NCI-H526 treated with DMSO at 0.1 percent for 48 hours (cell line): ENCODE measurements at places on chromosomes 7 and 10.

DNA sequence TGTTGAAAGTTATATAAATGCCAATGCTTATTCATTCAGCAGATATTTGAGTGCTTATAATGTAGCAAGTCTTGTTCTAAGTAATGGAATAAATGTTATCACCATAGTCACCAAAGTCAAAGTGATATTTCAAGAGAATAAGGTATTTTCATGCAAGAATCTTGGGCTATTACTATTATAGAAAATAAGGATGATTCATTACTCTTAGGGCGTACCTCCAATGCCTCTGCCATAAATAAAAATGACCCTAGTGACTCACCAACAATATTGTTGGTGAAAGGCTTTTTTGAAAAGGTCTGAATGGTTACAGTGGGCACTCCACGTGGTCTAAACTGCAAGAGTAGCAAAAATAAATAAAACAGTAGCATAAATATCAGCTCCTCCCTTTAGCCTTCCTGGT is 68.4 kb downstream of the RALA start:
- DNase-seq, result no peak

GRCh38 chr7:3461923-3462322 is 160.9 kb downstream of the SDK1 start:
- DNase-seq, result no peak

GRCh38 chr10:47339759-47340607 is 8.2 kb upstream of the RBP3 start:
- DNase-seq, result peak; percentile 64

DNA sequence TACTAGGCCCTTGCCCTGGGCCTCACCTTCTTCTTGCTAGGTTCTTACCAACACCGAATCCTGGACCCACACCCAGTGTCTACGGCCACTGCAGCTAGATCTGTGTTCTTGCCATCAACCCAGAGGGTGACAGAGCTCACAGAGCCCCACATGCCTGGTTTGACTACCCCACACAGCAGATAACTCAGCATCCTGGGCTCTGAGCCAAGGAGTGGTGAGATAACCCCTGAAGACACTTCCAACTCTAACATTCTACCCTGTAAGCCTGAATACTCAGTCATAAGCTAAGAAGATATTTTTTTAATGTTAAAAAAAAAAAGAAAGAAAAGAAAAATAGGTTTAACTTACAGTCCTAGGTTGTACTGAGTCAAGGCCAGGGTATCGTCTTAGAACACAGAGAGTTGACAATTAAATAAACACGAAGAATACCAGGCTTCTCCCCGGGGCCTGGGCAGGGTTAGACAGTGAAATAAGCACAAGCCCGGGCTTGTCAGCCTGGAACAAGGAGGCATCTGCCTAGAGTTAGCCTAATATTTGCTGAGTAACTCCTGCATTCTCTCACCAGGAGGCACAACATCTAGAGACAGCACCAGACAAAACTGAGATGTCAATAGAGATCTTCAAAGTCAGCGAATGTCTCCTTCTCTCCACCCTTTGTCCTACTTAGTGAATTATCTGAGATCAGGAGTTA is 556.5 kb upstream of the LRRN3 start:
- peak; percentile 91 for DNase-seq

- no peak for DNase-seq
These were observed 186.0 kb upstream of the CACNA2D1 start for GRCh38 chr7:82629583-82629982.

DNA sequence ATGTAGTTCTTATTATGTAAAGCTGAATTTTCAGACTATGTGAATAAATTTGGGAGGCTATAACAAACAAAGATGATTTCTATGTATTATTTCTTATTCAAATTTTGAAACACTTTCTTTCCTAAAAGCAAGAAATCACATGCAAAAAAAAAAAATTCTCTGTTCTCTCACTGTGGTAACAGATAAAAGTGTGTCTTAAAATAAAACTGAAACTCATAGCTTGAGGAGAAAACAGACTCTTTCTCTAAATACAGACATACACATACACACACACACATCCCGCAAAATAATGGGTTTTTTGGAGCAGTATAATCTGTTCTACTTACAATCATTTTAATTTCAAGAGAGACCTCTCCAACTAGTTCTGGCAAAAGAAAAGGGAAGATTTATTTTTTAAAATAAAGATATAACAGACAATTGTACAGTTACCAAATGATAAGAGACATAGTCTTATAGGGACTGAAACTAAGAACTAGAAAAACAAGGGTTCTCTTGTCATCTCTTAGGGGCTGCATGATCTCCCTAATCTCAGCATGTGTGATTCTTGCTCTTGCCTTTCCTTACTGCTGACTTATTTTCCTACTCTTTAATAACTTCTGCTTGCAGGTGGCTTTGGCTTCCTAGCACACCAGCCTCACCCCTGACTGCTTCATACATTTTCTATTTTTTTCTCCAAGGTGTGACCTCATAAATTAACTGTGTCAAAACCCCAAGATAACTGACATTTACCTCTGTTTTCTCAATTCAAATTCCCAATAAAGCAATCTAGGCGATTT is 483.5 kb upstream of the POT1 start:
- no peak for DNase-seq

- DNase-seq, result no peak
These were observed 135.4 kb downstream of the EMX2 start for GRCh38 chr10:117677890-117678500.

- DNase-seq, result no peak
These were observed 565.7 kb downstream of the TCERG1L start for GRCh38 chr10:130745821-130746220.

GRCh38 chr10:85621562-85621961 is 745.0 kb downstream of the GRID1 start:
- DNase-seq, result no peak

DNA sequence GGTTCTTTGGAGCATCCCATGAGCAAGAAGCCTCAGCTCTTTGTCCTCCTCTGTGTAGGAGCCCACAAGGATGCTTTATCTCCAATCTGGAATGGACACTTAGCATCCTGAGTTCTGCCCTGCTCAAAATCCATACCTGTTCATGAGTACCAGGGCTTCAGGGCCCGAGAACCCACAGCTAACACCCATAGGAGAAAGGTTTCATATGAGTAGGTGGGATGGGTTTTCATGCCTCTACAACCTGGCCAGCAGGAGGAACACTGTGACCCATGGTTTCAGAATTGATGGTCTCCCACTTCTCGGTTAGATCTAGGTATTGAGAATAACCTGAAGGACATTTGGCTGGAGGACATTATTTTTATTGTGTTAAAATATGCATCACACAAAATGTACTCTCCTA is 57.8 kb downstream of the TBXAS1 start:
- DNase-seq, result no peak

DNA sequence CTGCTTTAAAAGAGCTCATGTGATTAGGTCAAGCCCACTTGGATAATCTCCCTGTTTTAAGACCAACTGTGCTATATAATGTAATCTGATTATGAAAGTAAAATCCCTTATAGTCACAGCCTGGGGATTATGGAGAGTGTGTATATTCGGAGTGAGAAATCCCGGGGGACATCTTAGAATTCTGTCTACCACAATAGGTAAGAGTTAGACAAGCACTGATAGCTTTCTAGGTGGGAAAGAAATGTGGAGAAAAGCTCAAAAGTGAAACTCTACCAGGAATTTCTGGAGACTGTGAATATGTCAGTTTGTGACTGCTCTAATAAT is 2.9 kb upstream of the VCL start:
- no peak for DNase-seq

DNA sequence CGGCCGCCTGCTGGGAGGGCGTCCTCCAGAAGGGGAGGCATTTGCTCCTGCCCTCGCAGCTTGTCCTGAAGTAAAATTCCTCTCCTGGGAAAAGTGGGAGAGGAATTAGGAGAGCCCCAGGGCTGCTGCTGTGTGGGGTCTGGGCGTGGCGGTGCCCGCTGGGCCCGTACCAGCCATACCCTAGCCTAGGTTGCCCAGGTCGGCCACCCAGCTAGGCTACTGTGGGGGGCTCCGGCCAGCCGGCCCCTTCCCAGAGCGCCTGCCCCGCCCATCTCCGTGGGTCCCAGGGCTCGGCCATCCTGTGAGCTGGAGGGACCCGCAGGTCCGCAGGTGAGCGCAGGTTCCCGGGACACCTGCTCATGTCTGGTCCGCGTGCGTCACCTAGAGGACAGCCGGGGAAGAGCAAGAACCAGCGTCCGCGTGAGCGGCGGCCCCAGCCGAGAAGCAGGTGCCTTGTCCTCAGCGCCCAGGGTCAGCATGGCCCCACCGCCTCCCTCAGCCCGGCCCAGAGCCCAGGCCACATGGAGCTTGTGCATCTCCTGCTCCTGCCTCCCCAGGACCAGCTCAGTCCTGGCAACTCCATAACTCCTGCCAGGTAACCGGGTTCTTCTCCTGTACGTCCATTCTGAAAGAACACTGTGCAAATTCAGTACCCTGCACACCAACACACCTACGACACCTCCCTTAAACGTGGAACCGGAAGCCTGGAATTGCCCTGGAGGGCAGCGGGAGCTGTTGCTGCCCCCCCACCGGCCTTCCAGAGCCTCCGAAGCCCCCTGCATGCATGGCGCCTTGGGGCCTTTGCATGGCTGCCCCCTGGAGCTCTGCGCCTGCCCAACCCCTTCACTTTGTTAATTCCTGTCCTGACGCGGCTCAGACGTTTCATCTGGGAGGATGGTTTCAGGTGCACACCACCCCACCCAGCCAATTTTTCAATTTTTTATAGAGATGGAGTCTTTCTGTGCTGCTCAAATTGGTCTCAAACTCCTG is 22.8 kb upstream of the FOXL3 start:
- no peak for DNase-seq

DNA sequence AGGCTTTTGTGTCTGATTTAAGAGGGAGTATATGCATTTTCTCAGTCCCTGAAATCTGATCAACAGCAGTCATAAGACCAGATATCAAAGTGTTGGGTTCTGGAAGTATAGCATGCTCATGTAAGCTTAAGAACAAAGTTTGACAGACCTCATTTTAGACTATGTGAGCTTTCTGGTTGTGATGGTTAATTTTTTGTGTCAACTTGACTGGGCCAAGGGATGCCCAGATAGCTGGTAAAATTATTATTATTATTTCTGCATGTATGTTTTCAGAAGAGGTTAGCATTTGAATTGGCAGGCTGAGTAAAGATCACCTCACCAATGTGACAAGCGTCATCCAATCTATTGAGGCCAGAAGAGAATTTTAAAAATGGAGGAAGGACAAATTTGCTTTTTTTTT is 63.5 kb upstream of the FRMD4A start:
- no peak for DNase-seq

GRCh38 chr7:130381468-130382312 is 1.4 kb downstream of the CPA1 start:
- no peak for DNase-seq

- DNase-seq, result no peak
These were observed 52.6 kb downstream of the GTF2I start for GRCh38 chr7:74709880-74710671.

DNA sequence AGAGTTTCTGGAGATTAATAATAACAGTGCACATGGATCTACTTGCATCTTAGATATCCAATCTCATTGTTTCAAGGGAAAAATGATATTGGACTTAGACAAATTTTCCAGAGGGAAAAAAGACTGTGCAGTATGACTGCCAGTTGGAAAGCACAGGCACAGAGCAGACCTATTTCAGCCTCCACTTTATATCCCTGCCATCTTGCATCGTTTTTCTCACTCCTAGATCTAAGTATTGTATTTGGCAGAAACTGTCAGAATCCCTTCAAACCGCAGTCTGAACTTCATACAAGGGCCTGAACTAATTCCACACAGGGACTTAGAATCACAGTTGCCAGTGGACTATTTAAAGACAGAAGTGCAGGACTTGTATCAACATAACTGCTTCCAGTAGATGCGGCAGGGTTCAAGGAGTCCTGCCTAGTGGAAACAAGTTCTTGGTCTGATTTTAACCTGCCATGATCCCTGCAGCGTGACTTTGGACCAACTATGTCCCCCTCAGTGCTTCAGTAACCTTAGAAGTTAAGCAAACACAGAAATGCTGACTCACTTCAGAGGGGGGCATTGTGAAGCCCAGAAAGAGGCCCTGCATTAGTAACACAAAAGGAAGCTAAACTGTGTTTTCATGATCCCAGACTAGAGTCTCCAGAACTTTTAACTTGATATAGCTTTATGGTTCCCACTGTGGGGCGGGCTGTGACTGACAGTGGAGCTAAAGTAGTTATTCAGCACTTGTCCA is 95.7 kb upstream of the PALS2 start:
- DNase-seq, result no peak

DNA sequence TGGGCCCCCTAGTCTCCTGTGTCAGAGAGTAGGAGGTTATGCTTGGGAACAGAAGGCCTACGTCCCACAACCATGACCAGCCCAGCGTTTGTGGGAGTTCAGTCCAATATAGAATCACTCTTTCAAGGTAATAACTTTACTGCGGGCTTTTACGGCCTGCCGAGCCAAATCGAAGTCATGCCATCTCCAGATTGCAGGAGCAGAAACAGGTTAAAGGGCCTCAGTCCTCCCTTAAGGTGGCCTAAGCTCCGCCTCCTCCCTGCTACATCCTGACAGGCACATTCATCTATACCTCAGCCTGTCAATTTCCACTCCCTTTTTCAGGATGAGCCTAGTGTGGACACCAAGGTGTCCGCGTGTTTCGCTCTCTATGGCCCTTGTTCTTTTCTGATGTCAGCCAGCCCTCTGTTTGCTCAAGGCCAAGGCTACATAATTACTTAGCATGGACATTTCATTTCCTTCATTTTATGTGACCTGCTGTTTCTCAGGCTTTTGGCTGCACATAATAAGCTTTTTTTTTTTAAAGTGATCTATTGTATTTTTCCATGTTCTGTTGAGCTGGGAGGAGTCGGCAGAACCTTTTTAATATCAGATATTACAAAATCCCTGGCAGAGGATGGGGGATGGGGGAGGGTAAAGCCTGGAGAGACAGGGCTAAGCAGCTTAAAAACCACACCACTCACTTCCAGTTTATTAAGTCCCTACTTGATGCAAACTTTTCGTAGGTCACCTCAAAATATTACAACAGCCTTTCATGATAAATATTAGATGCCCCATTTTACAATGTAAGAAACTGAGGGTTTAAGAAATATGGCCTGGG is 84.6 kb downstream of the CACNB2 start:
- no peak for DNase-seq

DNA sequence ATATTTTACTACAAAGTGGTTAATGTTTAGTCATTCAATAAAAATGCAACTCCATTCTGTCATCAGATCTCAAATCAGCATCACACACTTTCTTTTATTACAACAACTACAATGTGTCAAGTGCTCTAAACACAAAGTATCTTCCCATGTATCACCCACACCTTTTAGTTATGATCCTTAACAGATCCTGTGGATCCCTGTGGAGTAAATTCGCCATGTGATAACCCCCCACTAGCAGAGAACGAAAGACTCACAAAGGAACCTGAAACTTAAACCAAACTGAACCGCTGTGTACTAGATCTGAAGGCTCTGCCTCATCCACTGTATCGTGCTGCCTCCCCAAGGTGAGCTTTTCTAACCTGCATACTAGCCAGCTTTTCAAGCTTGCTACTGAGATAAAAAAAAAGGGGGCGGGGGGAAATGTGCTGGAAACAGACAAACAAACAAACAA is 1.7 kb downstream of the DPY19L1 start:
- DNase-seq, result peak; percentile 88

DNA sequence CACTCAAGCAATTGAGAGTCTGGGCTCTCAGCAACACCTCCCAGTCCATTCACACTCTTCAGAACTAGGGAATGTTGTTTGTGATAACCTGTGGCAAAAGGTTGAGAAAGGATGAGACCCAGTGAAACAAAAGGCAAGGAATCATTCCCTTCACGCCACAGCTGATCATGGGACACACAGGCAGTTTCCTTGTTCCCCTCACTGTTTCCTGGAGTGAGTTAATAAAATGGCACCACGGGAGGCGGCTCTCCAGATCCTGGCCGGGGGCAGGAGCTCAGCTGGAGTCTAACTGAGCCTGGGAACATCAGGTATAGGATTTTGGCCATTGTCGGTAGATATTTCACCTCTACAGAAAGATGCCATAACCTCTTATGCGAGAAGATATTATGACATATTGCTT is 107.3 kb upstream of the FAM171A1 start:
- DNase-seq, result no peak
